T-helper 1 cell (primary cell): ENCODE measurements at places on chromosomes 7 and 10.
A peak's percentile ranks its signal among the peaks of the same experiment; 100 is the strongest.

GRCh38 chr10:90007226-90007625 lies 305.8 kb downstream of the KIF20B start:
- no peak for DNase-seq

- no peak for DNase-seq
Measured at GRCh38 chr10:119024882-119025281, 4.6 kb upstream of the NANOS1 start.

DNA sequence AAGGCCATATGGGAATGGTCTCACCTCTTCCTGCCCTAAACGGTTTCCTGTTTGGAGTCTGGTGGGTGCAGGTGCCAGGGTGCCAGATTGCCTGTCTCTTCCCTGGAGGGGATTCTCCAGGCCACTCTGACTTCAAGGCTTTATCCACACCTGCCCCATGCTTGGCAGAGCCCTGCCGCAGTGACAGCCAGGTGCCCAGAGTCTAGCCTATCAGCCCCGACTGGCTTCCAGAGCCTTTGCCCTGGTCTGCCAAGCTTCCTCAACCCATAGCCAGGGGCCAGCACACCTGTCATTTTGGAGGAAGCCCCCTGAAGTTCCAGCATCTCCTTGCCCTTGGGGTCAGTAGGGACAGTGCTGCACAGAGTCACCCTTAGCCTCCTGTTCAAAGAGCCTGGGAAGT lies 21.6 kb downstream of the TBATA start:
- no peak for DNase-seq

GRCh38 chr7:27064159-27064558 lies 31.6 kb downstream of the HOXA1 start:
- no peak for DNase-seq

DNA sequence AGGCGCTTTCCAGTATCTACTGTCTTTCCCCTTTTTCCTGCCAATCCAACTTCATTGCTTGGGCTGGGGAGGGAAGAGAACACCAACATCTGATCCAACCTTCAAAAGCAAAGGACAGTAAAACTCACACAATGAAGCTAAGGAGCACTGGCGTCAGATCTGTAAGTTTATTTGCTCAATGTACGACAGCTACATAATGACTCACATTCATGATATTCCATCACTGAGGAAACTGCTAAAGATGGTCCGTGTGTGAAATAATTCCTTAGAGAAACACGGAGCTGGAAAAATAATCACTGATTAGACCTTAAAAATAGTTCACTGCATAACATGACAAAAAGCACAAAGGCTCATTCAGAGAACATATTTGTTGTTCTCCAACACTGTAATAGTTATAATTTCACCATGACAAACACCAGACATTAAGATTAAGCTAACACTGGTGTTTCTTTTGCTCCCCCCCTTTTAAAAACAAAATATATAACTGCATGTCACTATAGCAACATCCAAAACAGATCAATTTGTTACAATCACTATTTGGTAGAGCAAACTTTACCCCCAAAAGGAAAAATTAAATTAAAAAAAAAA lies 24.3 kb downstream of the HSPB1 start:
- DNase-seq, result no peak

GRCh38 chr7:105215821-105216220 lies 172.9 kb downstream of the SRPK2 start:
- no peak for DNase-seq

DNA sequence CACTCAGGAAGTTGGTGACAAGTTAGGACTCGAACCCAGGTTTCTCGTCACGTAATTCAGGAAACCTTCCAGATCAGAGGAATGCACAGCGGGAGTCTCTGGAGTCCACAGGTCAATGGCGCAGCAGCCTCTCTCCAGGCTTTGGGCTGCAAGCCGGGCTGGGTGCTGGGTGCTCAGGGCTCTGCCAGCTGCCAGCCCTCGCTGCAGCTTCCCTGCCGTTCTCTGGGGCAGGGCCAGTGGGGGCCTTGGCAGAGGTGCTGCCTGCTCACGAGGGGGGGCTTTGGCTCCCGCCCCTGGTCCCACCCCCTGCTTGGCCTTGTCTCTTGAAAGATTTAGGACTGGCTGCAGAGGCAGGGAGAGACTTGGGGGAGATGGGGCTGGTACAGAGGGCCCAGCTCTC lies at the start of gene TACR2:
Gene TACR2 (minus strand): TSS at position 224 of the 400 bp plus-strand sequence. CDS start 595 bp downstream, outside the sequence.
- no peak for DNase-seq

GRCh38 chr7:6432781-6433180 lies 15.0 kb downstream of the DAGLB start:
- no peak for DNase-seq

DNA sequence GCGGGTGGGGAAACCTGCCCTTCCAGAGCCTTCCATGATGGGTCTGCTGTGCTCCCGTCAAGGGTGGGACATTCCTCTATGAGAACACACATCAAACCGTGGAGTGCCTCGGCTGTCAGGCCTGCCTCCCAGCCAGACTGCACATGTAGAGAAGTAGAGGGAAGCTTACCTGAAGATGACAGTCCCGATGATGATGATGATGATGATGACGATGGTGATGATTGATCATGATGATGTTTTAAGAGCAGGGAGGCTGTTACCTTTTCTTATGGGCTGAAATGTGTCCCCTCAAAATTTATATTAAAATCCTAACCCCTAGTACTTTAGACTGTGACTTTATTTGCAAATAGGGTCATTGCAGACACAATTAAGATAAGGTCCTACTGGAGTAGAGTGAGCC lies 76.1 kb upstream of the ANLN start:
- DNase-seq, result no peak

DNA sequence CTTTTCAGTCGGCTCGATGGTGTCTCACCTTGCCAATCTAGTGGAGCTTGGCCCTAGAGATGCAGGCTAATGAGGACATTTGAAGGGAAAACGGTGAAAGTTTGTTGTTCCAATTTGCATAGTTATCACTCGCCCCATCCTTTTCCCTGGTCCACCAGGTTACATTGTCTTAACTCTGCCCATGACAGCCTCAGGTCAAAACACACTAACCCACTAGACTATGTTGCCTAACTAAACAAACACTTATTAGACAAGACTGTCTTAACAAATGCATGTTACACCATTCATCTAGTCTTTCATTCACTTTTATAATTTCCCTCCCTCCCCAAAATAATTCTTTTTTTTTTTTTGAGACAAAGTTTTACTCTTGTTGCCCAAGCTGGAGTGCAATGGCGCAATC lies 40.7 kb downstream of the USP6NL start:
- DNase-seq, result no peak

GRCh38 chr7:23422909-23423308 lies 47.4 kb downstream of the IGF2BP3 start:
- no peak for DNase-seq

GRCh38 chr10:3426190-3426845 lies 253.7 kb upstream of the PITRM1 start:
- no peak for DNase-seq

DNA sequence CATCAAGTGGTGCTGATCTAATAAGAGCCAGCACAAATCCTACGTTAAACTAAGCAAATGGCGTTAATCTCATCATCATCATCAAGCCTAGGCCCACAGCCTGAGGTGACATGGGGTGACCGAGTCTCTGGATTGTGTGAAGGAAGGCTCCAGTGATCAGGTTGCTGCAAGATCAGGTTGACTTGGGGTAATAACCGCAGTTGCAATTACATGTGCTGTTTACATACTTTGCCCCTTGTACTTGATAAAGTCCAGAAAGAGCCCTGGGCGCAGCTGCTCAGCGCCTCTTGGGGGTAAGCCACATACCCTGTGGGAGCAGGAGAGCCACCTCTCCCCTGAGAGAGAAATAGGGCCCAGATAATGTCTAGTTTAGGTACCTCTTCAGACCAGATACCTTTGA lies 228.1 kb downstream of the WDR11 start:
- DNase-seq, result no peak

DNA sequence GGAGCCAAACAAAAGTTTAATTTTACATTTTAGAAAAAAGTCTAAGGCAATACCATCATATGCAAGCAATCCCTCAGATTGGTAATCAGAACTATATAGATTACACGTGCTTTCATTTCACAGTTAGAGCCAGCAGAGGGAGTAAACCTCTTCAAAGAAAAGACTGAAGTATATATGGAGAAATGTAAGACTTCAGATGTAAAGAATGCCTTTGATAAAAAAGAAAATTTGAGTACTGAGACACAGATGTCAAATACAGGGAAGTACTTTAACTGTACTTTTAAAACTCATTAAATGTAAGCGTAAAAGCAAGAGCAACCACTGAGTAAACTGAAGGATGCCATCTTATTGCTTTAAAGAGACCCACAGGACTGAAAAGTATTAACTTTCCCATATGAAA lies 101.4 kb upstream of the FAM133B start:
- no peak for DNase-seq

DNA sequence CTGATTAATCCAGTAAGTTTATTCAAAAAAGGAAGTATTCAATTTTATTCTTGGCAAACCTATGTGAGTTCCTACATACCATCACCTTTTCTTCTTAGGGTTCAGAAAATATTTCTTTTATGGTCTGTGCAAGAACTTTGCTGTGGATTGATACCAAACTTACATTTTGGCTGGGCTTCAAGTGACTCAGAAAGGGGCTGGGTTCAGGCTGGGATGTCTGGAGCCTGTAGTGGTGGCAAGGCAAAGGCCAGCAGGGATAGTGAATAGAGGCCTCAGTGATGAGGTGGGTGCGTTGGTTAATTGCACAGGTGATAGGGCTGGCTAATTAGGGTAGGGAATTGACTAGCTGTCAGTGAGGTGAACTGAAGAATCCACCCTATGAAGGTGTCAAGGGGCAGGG lies 40.2 kb upstream of the ATXN7L1 start:
- no peak for DNase-seq

GRCh38 chr10:22461891-22462290 lies 116.6 kb downstream of the SPAG6 start:
- DNase-seq, result no peak

GRCh38 chr10:43408710-43409384 lies at the start of gene HNRNPF:
Gene HNRNPF, minus strand, starts transcription at chr10:43409186. Its CDS starts 21,302 bp downstream, at chr10:43387884.
- peak; percentile 97 for DNase-seq

GRCh38 chr7:32507414-32507813 lies 12.1 kb downstream of the AVL9 start:
- no peak for DNase-seq

- DNase-seq, result no peak
Measured at GRCh38 chr7:114758661-114759227, 163.2 kb upstream of the MDFIC start.

- DNase-seq, result no peak
Measured at GRCh38 chr7:156111-157007, 36.0 kb upstream of the FAM20C start.

DNA sequence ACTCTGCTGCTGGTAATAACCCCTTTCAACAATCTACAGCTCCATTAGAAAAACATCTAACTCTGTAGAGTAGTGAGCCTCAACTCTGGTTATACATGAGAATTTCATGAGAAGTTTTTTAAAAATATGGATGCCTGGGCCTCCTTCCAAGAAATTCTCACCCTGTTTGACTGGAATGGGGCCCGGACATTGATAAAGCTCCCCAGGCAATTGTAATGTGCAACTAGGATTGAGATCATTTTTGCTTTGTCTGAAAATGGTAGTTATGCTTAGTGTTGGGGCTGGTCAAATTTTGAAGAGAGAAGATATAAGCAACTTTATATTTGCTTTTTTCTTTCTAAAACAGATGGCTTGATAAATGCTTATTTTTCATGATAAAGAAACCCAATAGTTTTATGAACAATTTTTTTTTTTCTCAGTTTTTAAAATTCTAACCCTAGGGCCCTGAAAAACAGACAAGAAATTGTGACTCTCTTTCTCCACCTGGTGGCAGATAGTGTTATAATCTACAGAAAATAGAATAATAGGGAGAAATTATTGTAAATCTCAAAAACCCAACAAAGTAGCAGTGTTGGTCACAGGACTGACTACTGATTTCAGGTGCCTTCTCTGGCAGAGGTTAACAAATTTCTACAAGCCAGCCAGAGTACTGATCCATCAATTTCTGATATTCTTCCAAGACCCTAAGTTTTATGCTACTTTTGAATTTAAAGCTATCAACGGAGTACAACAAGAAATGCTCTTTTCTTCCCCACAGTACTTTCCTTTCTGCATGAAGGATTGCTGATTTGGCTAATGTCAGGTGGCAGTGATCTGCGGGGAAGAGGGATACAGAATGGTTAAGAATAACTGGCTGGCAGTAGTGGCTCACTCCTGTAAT lies 174.8 kb downstream of the DKK1 start:
- DNase-seq, result no peak

- no peak for DNase-seq
Measured at GRCh38 chr10:17954861-17955260, 3.1 kb downstream of the SLC39A12 start.

- DNase-seq, result no peak
Measured at GRCh38 chr10:43114743-43115611, 23.3 kb upstream of the CSGALNACT2 start.

DNA sequence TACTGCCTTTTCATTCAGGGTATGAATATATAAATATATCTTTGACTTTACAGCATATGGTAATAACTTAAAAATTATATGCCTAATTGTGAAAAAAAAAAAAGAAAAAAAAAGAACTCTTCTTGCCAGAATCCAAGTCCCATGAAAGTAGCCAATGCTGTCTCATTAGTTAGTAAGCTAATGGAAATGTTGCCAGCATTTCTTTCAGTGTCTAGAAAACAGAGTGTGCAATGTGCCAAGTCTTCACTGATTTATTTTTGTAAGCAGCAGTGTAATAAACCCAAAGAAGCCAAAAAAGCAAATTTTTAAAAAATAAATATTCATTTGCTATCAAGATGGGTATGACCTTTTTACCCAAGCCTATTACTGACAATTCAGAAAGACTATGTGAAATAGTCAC lies 31.1 kb upstream of the LRRN3 start:
- DNase-seq, result no peak

DNA sequence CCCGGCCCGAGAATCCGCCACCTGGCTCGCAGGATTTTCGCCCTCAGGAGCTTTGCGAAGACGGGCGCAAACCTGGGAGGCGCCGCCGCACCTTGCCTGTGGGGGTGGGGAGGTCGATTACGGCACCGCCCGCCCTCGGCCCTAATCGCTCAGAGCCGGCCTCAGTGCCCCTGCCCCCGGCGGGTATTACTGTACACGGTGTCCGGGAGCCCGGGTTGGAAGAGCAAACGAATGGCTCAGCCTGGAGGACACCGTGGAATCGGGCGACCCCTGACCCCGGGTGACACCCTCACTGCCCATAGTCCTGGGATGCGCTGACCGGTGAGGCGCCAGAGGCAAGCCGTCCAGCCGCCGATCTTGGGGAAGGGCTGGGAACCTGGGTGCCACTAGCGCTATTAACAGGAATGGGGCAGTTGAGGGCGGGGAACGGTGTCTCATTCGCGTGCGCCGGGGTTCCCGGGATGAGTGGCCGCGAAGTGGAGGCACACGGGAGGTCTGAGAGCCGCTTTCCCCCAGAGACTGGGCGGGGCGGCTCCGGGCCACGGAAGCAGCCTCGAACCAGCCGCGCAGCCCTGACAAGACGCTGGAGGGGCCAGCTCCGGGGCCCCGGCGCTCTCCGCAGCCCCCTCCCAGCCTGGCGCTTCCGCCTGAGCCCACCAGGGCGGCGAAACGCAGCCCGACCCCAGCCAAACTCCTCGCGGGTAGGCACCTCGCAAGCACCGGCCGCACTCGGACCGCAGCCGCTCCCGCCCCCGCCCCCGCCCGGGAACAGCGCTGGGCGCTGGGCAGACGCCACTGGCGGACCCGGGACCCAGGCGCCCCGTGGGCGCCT lies 167.5 kb downstream of the NRF1 start:
- no peak for DNase-seq
